ENCODE measurements at places on chromosomes 12 and 14.
A peak's percentile ranks its signal among the peaks of the same experiment; 100 is the strongest.

DNA sequence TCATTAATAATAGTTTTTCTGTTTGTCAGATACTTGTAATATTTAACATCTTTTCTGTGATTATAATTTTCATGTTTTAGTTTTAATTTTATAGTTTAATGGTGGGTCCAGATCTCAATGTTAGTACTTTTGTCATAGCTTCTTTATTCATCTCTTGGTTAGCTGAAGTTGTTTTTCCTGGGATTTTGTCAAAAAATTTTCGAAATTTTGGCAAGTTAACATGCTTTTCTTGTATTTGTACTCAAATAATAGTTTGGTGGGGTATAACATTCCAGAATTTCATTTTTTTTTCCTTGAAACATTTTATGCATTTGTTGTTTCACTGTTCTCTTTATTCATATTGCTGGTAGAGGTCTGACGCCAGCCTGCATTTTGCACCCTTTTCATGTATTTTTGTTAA is 45.5 kb downstream of the KTN1 start:
- ATAC-seq, result no peak

DNA sequence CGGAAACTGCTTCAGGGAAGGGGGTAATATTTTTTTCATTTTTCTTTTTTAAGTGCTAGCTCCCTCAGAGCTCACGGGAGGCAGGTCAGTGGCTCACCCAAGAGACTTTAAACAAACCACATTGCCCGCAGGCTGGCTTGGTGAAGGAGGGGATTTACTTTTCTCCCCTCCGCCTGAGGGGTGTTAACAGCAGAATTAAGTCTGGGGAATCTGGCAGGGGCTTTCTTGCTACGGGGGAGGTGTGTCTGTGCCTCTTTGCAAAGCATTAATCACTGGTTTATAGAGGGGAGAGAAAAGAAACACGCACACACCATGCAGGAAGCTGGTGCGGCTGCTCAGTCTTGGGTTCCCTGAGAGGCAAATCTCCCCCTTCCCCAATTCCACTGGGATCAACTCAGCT is 26.2 kb upstream of the TBX3 start:
- no peak for ATAC-seq

DNA sequence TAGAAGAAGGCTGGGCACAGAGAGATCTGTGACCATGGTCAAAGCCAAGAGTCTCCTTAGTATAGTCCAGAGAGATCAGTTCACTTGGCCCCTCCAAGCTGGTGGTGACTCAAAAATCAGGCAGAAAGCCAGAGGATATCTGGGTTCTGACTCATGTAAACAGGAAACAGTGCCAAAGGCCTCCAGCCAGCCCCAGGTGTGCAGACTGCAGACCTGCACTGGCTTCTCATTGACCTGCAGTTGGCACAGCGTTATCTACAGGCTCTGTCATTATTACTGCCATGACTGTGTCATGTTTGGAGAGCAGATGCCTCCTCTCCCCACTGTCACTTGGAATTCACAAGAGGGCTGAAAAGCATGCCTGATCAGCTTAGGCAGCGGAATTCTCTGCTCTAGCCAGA is 295.7 kb upstream of the PRKD1 start:
- ATAC-seq, result peak; percentile 55

- no peak for ATAC-seq
These were observed 59.6 kb downstream of the PRKCH start for GRCh38 chr14:61380984-61381383.

GRCh38 chr14:87388946-87389345 is 604.0 kb downstream of the GALC start:
- ATAC-seq, result no peak

GRCh38 chr12:63149909-63150712 is 890 bp downstream of the AVPR1A start:
- ATAC-seq, result no peak

DNA sequence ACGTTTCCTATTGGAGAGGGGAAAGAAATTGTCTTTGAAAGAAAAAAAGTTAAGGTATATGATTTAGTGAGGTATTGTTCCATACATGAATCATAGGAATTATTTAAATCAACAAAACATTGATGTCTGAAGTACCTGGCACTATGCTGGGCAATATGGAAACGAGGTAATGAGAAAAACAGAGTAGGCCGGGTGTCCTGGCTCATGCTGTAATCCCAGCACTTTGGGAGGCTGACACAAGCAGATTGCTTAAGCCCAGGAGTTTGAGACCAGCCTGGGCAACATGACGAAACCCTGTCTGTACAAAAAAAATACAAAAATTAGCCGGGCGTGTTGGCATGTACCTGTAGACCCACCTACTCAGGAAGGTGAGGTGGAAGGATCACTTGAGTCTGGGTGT is 45.9 kb downstream of the AEBP2 start:
- ATAC-seq, result no peak

Data from gastroesophageal sphincter (tissue), 4 donors.